ENCODE measurements at places on chromosomes 4 and X.

DNA sequence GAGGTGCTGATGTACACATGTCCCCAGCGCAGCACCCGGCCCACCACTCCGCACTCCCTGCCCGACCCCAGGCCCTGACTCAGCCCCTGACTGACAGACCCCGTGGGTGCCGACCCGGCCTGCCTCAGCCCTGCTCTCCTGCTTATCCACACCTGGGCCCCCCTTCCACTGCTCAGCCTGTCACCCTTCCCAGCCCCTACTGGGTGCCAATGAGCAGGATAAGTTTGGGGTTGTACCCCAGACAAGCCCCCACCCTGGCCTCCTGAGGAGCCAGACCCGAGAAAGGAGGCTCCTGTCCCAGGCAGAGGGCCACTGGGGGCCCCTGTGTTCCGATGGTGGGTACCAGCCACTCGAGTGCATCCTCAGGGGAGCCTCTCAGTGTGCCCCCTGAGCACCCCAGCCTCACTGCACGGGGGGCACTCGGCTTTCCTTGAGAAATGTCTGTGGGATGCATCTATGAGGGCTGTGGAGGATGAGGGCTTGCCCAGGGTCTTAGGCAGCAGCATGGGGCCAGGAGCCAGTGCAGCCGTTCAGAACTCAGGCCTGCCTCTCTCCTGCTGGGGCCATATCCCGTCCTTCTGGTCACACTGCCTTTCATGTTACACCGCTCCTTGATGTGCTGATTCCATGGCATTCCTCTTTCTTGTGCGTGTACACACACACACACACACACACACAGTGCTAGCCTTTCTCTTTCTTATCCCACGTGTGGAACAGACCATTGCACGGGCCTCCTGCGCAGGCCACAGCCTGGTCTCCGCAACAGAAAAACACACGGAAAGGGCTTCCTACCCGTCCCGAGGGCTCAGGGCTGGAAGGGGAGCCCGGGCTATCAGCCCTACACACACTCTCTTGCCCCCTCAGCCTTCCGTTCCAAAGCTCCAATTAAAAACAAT, 220.1 kb upstream of the PSAPL1 start:
- no peak for DNase-seq

DNA sequence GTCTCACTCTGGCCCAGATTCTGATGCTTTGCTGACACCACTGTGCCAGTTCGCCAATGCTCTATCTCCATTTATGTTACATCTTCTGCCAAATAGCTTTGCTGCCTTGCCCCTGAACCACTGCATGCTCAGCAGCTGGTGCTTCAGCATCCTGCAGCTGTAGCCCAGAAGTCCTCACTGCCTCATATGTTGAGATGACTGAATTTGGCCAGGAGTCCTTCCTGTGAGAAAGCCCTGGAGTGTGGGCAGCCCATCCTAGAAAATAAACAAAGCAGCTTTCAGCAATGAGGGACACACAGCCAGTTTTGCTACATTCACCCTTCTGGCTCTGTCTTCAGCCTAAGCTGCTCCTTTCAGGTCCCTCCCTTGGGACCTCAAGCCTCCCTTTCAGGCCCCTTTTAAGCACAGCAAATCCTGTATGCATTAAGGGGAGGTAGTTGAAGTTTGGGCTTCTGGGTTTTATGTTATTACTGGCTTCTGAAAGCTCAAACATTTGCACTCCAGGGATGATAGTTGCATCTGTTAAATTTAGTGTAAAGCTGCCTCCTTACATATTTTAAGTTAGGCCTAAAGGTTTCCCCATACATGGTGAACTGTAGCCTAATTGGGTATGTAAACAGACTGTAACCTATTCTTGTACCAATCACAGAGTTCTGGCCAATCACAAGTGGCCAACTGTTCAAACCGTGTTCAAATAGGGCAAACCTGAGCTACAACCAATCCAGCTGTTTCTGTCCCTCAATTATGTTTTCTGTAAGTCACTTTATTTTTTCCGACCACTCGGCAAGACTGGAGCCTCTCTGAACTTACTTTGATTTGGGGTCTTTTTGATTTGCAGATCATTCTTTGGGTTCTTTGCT, 2.1 kb upstream of the TMEM165 start:
- no peak for DNase-seq

DNA sequence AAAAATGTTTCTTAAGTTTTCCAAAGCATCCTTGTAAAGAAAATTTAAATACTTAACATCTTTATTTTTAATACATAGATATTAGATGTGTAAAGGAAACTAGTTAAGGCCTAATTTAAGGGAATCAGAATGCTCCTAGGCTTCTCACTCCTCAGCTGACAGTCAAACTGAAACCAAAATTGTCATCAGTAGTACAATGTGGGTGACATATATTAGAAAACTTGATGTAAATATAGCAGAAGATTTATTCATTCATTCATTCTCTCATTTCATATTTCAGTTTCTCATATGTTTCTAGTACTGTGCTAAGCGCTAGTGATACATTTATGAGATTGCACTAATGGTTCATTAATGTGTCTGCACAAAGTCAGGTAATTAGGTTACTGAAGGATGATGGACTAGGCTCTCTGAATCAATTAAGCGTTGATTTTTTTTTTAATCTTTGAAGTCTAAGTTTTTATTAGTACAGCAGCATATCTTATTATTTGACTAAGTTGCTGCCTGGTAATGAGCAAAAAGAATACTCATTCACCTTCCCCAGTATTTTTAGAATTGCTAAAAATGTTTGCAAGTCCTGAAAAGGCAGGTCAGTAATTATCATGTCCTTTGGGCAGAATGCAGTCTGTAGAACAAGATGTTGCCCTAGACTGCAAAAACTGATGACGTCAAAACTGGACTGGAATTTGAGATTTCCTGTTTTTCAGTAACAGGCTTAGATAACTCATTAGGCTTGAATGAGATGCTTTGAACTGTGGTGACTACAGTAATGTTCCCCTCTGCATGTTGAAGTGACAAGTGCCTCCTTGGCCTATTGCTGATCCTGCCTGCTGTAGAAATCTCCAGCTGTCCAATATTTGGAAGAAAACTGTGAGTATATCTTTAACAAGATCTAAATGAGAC, 128.7 kb downstream of the ARHGAP24 start:
- DNase-seq: no peak

DNA sequence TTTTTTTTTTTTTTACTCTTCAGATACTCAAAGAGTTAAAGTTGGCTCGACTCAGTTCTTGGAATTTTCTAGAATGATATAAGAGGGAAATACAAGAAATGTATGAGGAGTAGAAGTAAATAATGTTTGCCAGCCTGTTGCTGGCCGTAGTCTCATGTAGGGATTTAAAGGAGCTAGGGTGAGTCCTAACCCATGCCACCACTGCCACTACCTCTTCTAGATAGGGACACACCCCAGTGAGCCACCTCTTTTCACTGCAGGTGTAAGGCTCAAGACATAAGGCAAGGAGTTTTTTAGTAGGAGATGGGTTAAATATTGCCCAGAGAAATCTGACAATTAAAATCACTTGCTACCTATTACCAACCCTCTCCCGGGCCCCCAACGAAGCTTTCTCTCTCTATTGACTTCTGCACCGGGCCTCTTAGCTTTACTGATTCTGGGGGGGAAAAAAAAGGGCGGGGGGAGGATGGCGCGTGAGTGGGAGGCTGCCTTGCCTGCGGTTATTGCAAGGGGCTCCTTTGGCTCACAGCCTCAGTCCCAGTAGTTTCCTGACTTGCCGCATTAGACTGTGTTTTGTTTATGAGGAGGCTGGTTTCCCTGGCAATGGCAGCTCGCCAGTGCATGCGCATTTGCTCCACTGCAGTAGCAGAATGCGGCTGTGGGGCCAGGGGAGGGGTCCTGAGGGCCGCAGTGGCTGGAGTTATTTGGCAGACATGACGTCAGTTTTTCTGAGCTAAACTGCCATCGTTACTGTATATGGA, 3.0 kb downstream of the LINC00632 start:
- peak; percentile 72 for DNase-seq

DNA sequence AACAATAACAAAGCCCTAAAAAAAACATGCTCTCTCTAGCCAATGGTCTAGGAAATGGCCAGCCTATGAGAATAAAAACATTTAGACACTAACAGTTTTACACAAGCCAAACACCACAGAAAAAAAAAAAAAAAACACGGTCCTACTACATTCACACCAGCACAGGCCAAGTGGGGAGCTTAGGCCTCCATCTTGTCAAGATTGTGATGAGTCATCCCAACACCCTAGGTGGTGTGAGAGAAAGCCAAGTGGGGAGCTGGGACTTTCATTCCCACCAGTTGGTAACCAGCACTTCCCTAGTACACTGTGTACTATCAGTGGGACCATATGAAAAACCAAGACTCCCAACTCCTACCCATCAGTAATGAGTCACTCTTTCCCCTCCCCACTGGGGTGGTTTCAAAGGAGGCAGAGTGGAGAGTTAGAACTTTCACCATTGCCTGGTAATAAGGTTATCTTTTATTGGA, 95.6 kb downstream of the ADAMTS3 start:
- DNase-seq: no peak

DNA sequence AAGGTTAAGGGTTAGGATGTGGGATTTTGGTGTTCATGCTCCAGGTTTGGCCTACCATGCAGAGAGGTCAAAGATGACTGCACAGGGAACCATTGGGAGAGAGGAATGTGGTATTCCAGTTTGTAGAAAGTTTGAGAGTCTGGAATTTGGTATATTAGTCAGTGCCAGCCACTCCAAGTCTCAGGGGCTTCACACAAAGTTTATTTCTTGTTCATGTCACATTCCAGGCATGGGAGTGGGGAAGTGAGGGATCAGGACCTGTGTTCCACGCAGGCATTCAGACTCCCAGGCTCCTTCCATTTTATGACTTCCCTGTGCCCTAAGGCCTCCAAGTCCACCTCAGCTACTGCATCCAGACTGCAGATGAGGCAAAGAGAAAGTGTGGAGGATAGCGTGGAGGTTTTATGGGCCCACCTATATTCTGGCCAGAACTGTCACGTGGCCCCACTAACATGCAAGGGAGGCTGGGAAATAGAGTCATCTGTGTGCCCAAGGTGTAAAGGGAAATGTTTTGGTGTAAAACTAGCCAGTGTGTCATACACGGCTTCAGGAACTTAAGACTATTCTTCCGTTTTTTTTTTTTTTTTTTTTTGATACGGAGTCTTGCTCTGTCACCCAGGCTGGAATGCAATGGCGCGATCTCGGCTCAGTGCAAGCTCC, 140.6 kb upstream of the SCML1 start:
- no peak for DNase-seq

GRCh38 chrX:152658302-152658701, 20.6 kb downstream of the GABRQ start:
- DNase-seq: no peak

DNA sequence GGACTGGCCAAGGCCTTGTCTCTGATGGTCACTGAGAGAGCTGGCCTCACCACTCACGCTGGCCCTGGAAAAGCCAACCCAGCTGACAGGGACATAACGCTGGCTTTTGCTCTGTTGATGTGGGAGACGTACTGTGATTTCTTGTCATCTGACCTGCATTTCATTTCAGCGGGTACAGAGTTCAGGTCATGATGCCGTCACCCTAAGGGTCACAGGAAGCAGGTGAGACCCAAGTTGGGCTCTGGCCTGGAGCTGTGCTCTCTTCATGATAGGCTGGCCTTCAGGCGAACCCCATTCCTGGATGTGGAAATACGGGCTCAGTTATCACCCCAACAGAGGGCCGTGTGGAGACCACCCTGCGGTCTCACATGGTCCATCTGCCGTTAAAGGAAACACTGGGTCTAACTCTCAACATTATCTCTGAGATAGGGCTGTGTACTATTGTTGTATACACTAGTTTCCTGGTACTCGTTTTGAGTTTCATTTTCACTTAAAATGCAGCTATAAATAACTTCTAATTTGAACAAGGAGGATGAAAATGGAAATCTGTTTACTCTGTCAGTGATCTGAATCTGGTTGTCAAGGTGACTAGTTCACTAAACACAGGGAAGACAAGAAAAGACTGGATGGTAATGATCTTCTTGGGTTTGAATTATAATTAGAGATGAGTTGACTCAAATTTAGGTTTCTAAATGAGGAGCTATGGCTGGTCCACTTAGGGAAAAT, 89.1 kb downstream of the TBC1D9 start:
- no peak for DNase-seq

- no peak for DNase-seq
These were observed 13.4 kb downstream of the MAML3 start for GRCh38 chr4:140140566-140140965.

GRCh38 chrX:4451591-4451990, 738.1 kb upstream of the PRKX start:
- DNase-seq: no peak

DNA sequence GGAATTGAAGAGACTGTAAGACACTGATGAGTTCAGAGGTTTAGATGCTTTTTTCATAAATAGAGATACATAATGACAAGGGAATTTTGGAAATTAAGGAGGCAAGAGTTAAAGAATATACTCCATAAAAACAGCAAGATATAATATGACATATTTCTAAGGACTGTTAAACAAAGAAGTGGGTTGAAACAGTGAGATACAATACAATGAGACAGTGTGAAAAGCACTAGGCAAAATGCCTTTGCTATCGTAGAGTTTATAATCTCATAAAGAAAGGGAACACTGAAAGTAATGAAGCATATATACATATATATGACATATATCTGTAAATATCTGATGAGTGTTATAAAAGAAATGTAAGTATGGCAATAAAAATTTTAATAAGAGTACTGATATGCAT, 1496.2 kb downstream of the TECRL start:
- DNase-seq: no peak

GRCh38 chr4:8863686-8864682, 7.7 kb downstream of the HMX1 start:
- DNase-seq: no peak

GRCh38 chr4:114734594-114734993, 136.0 kb downstream of the UGT8 start:
- DNase-seq: no peak

DNA sequence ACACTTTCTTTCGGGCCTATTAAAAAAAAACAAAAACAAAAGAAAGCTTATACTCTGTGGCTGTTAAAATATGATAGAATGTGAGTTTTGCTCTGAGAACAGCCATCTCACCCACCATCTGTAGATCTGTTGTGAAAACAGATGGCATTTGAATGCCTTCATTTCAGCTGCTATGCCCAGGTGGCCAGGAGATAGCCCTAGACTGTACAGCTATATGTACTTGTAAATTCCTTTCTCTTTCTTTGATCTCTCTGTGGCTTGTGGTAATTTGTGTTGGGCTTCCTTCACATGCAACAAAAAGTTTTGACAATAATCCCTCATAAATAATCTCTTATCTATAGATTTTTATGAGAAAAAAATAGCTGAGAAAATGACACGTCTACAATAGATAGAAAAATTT, 38.1 kb downstream of the PNPLA4 start:
- no peak for DNase-seq

DNA sequence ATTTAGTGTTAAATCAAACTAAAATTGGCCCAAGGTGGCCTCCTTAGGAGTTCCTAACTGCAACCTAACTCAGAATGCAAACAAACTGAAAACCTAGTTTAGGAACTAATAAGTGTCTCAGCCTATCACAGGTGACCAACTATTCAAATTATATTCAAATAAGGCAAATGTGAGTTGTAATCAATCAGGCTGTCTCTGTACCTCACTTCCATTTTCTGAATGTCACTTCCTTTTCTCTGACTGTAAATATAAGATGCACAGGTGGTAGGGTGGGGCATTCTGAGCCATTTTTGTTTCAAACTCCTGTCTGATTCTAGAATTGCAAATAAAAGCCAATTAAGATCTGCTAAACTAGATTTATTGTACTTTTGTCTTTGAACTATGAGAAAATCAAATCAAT, 401.5 kb downstream of the PPP3CA start:
- DNase-seq: no peak

Measured in cardiac septum (tissue), 1 donor.